Stimulated activated CD4-positive, alpha-beta T cell treated with anti-CD3 and anti-CD28 coated beads, TNF-alpha, amount 100 ng/mL, for 4 hours (primary cell): ENCODE measurements at places on chromosomes 1 and 21.

GRCh38 chr1:111638320-111638719 is 18.7 kb downstream of the RAP1A start:
- DNase-seq = no peak

DNA sequence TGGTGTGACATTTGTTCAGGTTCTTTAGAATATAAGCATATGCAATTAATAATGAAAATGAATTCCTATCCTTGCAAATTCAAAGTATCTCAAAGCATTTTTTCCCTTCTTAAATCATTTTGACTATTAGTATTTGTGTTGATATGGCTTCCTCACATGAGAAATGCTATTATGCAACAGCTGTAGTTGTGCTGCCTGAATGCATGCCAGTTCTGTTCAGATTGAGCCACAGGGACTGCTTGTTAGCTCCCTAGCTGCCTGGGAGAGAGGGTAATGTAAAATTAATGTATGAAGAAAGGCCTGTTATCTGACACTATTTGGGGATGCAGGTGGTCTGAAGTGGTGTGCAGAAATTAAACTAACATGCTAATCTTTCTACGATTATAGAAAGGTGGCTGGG is 45.5 kb downstream of the CACHD1 start:
- DNase-seq = no peak

- DNase-seq = no peak
Measured at GRCh38 chr1:153553830-153554541, 4.9 kb upstream of the S100A3 start.

GRCh38 chr1:216932424-216932823 is 209.2 kb upstream of the ESRRG start:
- no peak for DNase-seq

- peak; percentile 10 for DNase-seq
Measured at GRCh38 chr21:39314143-39315027, 953 bp upstream of the BRWD1 start.

DNA sequence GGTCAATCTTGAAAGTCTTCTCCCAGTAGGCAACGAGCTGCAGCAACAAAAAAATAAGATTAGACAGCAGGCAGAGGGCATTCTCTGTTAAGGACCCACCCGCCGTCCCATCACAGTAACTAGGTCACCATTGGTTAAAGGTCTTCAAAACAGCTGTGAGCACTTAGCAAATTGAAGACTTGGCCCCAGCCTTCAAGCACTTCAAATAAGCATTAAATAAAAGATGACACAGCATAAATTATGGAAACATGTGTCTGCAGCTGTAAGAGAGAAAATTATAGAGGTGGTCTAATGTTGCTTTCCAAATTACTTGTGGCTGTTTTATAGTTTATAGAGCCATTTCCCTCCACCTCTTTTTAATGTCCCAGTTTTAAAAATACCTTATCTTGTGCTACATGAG is 61.2 kb downstream of the VANGL1 start:
- no peak for DNase-seq

DNA sequence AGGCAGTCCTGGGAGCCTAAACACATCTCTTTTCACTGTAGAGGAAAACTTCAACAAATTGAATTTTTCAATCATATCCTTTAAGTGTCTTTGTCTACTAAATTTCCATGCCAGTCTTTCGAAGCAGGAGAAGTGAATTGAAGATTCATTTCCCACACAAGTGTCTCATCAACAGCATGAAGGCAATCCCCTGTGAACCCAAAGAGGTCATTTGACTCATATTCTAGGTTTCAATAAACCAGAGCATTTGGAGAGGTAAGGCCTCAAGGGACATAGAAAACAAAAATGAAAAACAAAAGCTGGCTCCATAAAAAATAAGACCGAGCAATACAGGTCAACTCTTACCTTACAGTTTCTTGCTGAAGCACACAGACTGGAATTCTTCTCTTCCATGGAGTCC is 94.1 kb upstream of the ATP1B1 start:
- DNase-seq = no peak

GRCh38 chr1:222892137-222892769 is 77.4 kb downstream of the DISP1 start:
- DNase-seq = no peak

GRCh38 chr1:215458104-215458503 is 109.0 kb upstream of the KCTD3 start:
- no peak for DNase-seq

GRCh38 chr1:9385801-9386573 is 93.3 kb downstream of the SPSB1 start:
- DNase-seq = no peak

GRCh38 chr1:37811027-37811655 is 3.1 kb upstream of the YRDC start:
- DNase-seq = peak; percentile 36

GRCh38 chr1:172578586-172578985 is 45.6 kb downstream of the SUCO start:
- no peak for DNase-seq

DNA sequence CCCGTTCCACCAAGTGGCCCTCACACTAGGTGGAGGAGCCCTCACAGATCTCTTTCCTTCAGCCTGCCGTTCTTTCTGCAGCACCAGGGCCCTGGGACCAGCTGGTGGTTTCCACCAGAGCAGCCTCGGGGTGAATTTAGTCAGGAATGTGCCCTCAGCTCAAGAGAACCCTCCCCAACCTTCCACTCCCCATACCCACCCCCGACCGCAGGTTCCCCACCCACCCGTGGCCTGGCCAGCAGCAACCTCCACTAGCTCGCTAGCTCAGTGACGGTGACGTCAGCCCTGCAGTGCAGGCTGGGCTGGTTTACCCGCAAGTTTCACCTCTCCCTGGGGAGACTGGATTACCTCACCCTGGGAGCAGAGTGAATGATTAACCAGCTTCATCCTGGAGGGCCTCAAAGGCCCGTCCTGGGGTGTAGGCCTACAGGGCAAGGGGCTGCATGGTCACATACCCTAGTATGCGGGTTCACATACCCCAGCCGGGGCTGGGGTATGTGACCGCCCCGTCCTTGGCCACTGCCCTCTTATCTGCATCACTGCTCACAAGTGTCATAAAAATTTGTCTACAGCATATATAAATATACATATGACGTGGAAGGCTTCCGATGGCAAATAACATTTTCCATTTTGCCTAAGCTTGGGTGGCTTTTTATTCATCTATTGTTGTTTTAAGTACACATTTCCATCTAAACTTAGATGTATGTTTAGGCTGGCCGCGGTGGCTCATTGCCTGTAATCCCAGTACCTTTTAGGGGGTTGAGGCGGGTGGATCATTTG is 24.5 kb downstream of the ELF3 start:
- no peak for DNase-seq

DNA sequence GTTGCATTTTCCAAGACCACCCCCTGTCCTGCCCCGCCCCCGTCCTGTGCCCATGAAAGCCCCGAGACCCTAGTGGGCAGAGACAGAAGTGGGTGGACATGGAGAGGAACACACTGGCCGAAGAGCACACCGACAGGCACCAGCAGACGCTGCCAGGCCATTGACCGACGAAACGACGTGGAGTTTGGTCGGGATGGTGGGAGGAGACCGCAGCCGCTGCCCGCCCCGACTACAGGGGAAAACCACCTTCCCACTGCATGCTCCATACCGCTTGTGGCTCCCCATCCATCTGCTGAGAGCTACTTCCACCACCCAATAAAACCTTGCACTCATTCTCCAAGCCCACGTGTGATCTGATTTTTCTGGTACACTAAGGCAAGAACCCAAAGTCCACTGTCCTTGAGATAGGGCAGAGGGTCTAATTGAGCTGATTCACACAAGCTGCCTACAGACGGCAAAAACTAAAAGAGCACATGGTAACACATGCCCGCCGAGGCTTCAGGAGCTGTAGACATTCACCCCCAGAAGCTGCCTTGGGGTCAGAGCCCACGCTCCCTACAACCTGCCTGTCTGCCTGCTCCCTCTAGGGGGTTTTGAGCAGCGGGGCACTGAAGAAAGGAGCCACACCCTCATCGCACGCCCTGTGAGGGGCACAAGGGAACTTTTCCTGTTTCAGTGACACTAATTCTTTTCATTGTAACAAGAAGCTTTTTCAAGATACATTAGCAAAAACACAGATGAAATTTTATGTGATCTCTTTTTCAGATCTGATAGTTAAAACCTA is 81.2 kb upstream of the RAB3GAP2 start:
- DNase-seq = no peak

DNA sequence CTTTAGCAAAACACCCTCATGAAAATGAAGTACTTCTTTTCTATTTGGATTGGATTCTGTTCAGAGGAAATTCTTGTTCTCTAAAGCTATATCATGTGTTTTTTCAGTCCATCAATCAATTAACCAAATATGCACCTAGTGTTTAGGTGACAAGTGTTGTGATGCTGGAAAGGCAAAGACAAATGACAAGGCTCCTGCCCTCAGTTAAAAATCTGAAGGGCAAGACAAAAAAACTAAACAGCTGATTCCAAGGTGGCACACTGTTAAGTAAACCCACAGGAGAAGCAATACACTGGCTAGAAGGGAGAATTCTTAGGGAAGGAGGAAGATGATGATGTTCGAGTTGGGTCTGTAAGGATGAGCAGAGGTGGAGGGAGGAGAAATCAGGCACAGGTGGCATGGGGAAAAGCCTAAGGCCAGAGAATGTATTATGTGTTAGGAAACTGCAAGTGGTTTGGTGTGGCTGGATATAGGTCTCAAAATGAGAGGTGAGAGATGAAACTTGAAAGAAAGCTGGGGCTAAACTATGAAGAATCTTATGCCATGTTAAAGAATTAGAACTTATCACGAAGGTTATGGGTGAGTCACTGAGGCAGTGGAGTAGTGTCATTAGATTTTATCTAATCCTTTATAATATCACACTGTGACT is 51.8 kb upstream of the GFI1 start:
- DNase-seq = no peak

- no peak for DNase-seq
Measured at GRCh38 chr1:179337288-179337687, 28.5 kb upstream of the AXDND1 start.

- no peak for DNase-seq
Measured at GRCh38 chr1:193766329-193766728, 579.9 kb upstream of the B3GALT2 start.

- DNase-seq = no peak
Measured at GRCh38 chr21:43308101-43308814, 118.7 kb downstream of the SIK1 start.

DNA sequence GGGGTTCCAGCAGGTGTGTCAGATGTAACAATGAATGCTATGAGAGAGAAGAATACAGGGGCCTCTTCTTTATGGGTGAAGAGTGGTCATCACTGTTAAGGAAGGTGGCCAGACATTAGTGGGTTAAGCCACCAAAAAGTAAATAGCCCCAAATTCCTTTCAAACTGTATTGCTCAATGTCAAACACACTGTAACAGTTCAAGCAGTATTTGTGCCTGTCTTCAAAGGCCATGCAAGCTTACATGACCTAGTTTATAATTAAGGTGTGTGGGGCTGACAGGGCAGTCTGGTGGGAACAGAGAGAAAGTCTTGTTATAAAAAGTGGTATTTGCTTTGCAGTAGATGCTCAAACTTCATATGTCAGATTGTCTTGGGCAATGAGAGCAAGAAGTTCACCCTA is 18.5 kb downstream of the CHIT1 start:
- DNase-seq = no peak

DNA sequence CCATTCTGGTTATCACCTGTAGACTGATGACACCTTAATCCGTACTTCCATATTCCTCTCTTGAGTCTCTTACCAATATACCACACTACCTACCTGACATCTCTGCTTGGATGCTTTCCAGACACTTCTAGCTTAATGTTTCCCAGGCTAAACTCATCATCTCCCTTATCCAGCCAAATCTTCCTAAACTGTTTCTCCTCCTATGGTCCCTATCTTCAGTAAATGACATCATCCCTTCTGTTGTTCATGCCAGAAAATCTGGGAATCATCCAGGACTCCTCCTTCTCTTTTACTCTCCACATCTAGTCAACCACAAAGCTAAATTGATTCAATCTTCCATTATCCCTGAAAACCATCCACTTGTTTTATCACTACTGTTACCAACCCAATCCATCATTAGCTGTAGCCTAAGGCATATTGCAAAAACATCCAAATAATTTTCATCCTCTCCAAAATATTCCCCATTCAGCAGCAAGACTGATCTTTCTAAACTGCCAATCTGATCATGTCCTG is 464.1 kb upstream of the BEND5 start:
- DNase-seq = no peak

DNA sequence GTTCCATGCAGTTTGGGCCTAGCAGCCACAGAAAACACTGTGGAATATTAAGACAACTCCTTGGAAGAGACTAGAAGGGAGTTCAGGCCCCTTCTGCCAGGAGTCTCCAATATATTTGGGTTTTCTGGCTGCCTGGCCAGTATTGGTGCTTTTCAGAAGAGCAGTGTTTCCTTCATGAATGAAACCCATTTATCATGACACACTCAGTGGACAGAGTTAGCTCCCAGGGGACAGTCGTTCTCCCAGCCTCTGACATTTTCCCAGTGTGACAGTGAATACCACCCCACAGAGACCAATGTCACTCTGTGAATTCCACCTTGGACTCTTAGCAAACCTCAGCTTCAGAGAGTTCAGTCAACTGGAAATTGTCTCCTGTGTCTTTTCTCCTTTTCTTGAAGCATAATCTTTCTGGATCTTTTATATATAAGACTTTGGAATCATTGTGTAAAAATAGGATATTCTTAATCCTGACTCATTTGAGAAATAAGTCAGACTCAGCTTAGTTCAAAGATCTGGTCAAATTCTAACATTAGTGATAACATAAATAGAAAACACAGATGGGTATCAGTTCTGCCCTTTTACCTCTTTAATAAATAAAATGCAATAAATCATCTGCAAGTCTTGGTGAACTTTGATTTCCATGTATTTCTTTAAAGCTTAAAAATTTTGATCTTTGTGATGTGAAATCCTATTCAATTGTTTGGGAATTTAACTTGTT is 40.4 kb downstream of the GNG12 start:
- no peak for DNase-seq

DNA sequence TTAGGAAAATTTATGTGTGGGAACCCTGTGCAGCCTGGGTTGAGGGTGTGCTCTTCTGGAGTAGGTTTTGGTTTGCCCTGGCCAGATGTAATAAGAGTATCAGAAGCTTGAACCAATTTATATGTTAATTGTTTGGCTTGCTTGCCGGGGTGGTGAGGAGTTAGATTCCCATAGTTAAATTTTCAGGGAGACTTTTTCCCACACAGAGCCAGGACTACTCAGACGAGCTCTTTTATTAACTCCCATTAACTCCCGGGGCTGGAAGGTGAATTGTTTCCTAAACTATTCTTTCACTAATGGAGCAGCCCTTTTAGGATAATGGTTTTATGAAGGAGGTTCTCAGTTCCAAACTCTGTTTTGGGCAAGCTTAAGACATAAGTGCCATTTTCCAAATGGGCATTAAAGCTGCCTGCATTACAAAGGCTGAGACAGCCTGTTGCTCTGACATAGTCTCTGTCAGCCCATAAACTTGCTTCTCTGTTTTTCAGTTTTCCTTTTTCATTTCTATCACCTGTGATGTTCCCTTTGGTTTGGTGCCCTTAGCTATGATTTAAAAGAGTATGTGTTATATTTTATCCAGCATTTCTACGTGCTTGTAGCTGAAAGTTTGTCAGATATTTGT is 18.0 kb upstream of the RAB3GAP2 start:
- no peak for DNase-seq

GRCh38 chr1:95018602-95019369 is 54.0 kb downstream of the ALG14 start:
- DNase-seq = no peak

- no peak for DNase-seq
Measured at GRCh38 chr1:224116131-224116530, 2.2 kb downstream of the FBXO28 start.

GRCh38 chr1:177490036-177490639 is 319.4 kb downstream of the BRINP2 start:
- DNase-seq = no peak

GRCh38 chr1:155003766-155004351 is 1.3 kb downstream of the ZBTB7B start:
- DNase-seq = no peak
